Activated B cell treated with CpG ODN at 0.5 μM for 24 hours (primary cell): ENCODE measurements at places on chromosomes 12 and 14.

DNA sequence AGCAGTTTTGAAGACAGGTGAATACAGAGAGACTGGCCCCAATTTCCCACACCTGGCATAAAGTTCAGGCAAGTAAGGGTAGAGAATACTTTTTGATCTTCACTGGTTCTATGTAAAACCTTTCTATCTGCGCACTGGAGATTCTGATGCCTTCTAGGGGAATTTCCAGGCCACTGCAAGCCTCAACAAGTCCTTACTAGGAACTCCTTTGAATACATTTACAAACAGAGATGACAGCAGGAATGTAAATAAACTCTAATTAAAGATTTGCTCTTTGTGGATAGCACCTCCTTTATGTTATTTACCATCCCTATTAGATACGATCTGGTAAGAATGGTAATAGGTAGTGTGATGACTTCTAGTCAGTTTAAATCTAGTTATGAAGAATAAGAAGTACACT is 69.2 kb downstream of the NTN4 start:
- no peak for DNase-seq

DNA sequence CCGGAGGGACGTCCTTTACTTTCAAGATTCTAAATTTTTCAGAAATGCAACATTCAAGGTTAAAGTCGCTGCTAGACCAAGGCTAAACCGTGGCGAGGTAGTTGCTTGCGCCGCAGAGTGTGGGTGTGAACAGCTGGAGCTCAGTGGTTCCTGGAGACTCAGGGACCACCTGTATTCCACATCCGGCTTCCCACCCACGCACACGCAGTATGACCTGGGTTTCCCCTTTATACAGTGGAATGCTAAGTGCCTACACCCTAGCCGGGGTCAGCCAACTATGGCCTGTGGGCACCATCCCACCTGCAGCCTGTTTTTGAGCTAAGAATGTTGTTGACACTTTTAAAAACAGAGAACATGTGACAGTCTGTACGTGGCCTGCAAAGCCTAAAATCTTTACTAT is 42.9 kb upstream of the TESC start:
- no peak for DNase-seq

DNA sequence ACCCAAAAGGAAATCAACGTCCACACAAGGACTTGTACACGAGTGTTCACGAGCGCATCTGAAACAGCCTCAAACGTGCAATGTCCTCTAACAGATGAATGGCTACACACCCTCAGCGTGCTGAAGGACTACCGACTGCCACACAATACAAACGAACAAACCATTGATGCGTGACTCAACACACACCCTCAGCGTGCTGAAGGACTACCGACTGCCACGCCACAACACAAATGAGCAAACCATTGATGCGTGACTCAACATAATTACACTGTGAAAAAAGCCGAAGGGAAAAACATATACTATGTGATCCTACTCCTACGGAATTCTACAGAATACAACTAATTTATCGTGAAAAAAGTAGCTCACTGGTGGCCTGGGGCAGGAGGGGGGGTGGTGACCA is 25.1 kb upstream of the BTBD6 start:
- no peak for DNase-seq

- no peak for DNase-seq
These were observed 3.5 kb downstream of the VWF start for GRCh38 chr12:6120796-6121473.

GRCh38 chr12:12158858-12159257 is 88.1 kb downstream of the BCL2L14 start:
- no peak for DNase-seq

DNA sequence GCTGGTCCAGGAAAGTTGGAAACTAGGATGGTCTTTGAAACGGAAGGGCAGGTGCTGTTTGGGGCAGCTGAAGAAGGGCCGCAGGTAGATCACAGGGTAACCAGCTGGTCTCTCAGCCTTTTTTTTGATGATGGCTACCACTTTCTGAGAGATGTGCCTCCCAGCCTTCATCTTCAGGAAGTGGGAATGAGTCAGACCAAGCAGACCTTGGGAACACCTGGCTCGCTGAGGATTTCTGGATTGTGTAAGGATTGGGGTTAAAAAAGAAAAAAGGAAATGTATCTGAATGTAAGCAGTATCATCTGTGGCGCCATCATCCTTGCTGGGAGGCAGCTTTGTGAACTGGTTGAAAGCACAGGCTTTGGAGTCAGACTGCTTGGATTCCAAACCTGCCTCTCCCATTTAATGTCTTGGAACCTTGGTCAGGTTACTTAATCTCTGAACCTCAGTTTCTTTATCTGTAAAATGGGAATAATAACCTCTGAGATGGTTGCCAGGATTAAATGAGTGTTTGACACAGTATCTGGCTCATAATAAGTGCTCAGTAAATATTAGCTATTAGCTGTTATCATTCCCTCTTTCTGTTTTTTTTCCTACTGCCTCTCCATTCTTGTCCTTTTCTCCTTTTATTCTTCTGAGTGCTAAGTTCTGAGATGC is 1.7 kb downstream of the PRPF40B start:
- DNase-seq, result no peak

- no peak for DNase-seq
These were observed 155.6 kb upstream of the LMNTD1 start for GRCh38 chr12:25708661-25709060.

DNA sequence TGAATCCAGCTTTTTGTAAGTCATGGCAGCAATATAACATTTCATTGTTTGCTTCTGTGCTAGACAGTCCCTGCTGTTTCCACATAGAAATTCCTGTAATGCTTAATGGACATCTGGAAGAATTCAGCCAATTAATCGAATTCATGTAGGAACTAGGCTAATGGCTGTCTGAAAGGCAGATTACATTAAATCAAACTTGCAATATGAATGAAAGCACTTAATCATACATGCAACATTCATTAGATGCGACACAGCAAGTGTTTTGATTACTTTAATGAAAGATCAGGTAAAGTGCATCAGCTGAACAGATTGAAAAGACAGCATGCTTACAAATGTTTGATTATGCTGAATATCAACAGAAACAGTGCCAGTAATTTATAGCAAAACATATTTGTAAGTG is 24.1 kb upstream of the INSM2 start:
- DNase-seq, result no peak
